ENCODE measurements at places on chromosomes 6 and 20.

DNA sequence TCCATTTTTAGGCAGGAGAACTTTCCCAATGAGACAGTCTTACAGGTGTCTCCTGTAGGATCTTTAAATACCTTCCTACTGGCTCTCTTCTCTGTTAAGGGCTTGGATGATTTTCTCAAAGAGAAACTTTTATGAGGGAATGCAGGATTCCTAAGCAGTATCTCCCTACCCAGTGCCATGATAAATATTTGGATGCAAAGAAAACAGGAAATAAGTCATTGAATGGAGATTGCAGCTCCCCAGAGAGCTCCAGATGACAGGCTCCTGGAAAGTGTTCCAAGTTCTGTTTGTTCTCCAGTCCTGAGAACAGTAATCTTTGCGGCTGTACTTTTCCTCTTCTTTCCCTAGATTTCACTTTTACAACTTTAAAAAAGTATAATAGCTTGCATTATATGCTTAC lies 2.4 kb upstream of the SCGN start:
- DNase-seq: no peak

- DNase-seq: no peak
Measured at GRCh38 chr6:4308364-4308763, 173.0 kb upstream of the ECI2 start.

- DNase-seq: no peak
Measured at GRCh38 chr6:44567406-44567805, 179.9 kb downstream of the CDC5L start.

DNA sequence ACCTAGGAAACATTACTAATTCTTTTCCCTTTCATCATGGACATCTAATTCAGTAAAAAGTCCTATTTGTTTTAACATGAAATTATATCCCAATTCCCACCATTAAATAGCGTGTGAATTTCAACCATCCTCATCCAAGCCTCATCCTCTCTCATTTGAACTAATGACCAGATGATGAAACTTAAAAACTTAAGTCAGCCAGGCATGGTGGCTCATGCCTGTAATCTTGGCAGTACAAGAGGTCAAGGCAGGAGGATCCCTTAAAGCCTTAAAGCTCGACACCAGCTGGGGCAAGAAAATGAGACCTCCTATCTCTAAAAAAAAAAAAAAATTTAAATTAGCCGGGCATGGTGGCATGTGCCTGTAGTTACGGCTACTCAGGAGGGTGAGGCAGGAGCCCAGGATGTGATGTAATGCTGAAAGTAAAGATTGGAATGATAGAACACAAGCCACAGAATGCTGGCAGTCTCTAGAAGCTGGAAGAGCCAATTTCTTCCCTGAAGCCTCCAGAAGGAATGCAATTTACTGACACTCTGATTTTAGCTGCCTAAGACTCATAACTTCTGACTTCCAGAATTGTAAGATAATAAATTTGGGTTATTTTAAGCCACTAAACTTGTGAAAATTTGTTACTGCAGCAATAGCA lies 27.1 kb upstream of the HAO1 start:
- no peak for DNase-seq

DNA sequence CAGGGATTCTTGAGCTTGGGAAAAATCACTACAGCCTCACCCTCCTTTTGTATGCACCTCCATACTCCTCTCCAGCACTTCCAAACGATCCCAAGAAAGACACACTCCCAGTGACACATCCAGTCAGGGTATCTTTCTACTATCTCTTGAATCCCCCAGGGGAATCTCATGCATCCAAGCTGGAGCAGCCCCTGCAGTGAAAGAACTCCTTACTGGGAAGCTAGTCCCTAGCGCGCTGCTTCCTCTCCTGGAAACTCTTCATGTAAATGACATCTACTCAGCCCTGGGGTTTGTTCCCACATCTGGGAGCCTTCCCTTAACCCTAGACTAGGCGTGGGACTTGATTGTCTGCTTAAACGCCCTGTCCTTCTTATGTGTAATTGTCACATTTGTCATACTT lies 329.1 kb upstream of the QKI start:
- DNase-seq: no peak

Data from activated T-helper 1 cell treated with anti-CD3 and anti-CD28 coated beads, Interleukin-12 subunit alpha, Interleukin-12 subunit beta, Interleukin-2, Interleukin-4 antibody, amounts not matched to agents 30 ng/mL and 10 ng/mL and 1 ng/mL, durations not matched to agents 14 hours and 24 hours and 36 hours (primary cell).